ENCODE measurements at places on chromosomes 12 and 14.

DNA sequence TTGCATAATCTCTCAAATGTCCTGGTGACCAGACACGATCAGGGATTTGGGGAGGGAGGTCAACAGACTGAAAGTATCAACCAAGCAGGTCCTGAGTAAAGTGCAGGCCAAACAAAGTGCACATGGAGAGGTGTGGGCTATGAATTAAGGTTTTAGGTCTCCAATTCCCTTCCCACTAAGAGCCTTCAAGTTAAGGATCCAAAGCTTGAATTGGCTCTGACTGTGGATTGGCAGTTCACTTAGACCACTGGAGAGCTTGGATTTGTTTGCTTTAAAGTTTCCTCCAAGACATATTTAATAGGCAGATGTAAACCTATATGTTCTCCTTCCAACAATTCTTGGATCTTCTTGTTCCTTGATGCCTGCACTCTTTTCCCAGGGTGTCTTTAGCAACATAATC is 129.6 kb upstream of the IGF1 start:
- no peak for DNase-seq

- no peak for DNase-seq
These were observed 57.9 kb downstream of the PDE3A start for GRCh38 chr12:20426191-20426590.

- DNase-seq, result peak; percentile 63
These were observed 55.1 kb downstream of the MED13L start for GRCh38 chr12:116222358-116222757.

GRCh38 chr12:76560086-76560491 is 518 bp upstream of the OSBPL8 start:
- DNase-seq, result no peak

DNA sequence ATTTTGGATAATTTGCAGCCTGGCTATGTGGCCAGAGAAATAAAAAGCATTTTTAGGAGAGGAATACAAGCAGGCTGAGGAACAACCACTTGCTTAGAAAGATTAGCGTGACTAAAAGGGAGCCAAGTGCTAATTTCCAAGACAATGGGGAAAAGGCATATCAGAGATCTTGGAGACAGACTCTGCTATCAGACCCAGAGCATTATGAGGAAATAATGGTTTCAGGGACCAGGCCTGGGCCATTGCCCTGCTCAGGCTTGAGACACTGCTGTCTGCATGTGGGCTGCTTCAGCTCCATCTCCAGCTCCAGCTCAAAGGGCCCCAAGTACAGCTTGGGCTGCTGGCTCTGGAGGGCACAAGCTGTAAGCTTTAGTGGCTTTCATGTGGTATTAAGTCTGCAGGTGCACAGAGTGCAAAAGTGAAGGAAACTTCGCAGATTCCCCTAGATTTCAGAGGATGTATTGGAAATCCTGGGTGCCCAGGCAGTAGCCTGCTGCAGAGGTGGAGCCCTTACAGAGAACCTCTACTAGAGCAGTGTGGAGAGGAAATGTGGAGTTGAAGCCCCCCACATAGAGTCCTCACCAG is 449.2 kb downstream of the ZFP36L1 start:
- no peak for DNase-seq

GRCh38 chr14:25696176-25696575 is 646.2 kb upstream of the STXBP6 start:
- DNase-seq, result no peak

- no peak for DNase-seq
These were observed 8.9 kb upstream of the IRF2BPL start for GRCh38 chr14:77037215-77037937.

DNA sequence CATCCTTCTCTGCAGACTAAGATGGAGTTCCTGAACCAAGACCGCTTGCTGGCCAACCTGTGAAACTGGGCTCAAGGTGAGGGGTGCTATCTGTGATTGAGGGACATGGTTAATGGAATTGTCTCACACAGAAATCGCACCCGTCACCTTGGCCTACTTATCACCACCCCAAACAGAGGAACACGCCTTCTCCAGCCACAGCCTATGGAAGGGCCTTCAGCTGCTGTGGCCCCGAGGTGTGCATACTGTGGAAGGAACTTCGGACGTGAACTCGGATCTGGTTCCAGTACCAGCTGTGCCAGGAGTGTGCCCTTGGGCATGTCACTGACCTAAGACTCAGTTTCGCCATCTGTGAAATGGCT is 44.4 kb downstream of the EVL start:
- DNase-seq, result no peak

DNA sequence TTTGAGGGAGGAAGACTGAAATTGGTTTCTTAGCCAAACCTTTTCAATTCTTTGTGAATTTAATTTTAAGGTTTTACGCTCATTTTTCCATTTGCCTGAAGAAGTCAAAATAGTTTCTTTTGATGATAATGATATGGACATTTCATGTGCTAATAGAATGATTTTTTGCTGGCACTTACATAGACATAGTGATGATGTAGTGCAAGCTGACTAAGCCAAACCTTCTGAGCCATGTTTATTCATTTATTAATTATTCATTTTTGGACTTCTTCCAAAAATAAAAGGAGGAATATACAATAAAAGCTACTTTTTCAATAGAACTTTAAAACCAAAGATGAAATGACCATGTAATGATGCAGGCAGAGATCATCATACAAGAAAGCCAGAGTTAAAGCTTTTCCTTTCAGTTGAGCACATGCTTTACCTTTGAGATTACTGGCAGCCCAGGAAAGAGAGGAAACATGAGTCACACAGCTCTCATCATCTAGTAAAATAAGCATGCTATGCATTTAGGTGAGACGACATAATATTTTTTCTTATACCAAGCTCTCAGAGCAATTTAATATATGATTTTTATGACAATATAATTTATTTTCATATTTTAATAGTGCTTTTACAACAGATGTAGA is 24.8 kb downstream of the KCNA1 start:
- no peak for DNase-seq

GRCh38 chr14:52852810-52853521 is 61.6 kb upstream of the GNPNAT1 start:
- DNase-seq, result no peak

- no peak for DNase-seq
These were observed 22.7 kb upstream of the ANKRD9 start for GRCh38 chr14:102532204-102532658.

DNA sequence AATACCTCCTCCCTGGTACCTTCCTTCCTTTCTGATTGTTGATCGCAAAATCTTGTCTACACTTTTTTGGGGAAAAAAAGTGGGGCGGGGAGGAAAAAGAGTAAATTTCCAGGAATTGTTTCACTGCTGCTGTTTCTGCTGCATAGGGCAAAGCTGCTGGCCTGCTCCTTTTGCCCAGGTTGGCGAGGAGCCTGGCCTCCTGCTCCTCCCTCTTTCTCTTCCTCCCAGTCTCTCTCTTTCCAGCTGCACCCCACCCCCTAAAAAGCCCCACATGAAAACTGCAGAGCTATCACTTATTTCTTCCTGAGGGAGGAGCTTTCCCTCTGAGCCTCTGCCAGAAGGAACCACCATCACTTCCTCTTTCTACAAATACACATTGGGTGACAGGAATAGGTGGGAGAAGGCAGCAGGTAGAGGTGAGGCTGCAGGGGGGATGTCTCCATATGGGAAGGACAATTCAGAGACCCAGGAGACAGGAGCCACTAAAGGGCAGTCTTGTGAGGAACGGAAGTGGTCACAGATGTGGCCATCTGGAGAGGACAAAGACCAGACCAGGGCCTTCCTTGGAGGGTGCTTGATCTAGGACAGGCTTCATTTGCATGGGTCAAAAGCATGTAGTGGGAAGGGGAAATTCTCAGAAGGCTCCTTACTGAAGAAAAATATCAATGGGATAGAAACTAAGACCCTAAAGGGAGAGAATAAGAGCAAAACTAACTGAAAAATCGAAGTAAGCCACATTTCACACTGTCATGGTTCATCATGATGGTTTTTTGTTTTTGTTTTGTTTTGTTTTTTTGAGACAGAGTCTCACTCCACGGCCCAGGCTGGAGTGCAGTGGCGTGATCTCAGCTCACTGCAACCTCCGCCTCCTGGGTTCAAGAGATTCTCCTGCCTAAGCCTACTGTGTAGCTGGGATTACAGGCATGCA is 14.8 kb downstream of the ZBTB39 start:
- no peak for DNase-seq

GRCh38 chr14:103451401-103451800 is 66.2 kb downstream of the MARK3 start:
- DNase-seq, result no peak

DNA sequence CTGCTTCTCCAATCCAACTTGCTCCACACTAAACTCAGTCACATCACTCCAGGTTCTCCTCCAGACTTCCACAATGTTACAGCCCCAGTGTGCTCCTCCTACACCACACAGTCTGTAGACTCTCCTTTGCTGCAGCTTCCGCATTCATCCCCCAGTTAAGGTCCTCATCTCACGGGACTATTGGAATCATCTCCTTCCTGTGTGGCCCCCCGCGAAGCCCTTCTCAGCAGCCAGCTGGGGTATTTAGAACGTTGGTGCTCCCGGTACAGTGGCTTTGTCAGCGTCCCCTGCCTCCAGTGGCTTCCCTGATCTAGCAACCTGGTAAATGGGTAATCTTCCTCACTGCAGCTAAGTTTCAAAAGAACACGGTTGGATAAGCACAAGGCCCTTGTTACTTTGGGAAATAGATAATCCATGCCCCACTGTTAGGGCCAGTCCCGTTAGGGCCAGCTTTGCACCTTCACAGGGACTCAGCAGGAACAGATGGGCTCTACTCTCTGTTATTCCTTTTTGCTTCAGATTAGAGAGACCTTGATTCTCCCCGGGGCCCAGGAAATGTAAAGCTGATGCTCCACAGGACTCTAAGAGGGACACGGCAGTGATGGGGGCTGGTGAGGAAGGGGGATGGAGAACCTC is 823 bp upstream of the TSPAN11 start:
- DNase-seq, result no peak

DNA sequence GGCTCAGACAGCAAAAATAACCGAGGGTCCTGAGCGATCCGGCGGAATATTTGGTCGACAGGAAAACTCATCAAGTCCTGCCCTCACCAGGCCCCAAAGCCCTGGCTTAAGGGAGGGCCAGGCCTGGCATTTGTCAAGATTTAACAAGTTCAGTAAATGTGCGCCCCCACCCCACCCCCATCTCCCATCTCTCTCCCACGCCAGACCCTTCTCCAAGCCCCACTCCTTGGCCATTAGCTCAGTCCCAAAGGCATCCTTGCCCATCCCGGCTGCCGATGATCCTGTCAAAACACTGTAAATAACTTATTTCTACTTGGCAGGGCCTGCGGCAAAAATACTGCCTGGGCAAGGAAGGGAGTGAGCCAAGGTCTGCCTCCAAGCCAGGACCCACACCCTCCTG is 52.8 kb downstream of the ITPK1 start:
- no peak for DNase-seq

DNA sequence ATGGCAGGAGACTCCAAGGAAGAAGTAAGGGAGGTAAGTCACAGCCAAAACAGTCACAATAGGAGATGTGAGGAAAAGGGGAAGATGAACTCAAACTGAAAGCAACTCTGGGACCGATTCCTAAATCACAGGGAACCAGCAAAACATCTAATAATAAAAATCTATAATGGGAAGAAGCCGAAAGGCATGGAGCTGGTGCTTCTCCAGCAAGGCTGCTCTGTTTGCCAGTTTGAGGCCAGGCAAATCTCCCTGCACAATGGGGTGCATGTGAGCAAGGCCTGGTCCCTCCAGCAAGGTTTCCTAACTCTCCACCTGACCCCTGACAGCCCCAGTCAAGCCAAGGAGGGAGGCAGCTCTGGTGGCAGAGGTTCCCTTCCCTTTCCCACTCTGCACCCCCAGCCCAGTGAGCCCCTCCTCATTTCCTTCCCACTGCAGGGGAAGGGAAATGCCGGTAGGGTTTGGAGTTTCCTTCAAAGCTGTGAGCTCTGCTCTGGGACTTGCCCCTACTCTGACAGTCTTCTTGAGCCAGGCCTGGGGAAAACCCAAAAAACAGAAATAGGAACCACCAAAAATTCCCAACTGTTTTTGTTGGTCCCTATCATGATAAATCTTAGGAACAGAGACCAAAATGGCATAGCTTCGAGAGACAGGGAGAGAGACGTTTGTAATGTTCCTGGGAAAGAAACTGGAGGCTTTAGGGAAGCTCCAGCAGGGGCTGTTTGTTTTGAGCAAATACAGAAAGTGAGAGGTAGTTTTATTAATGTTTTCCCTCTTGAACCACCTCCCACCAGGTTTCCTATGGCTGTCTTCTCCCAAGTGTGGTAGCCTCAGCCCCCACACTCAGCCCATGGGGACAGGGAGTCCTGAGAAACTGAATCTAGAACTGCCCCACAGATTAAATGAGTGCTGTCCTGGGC is 34.6 kb downstream of the FMNL3 start:
- no peak for DNase-seq

- DNase-seq, result peak; percentile 5
These were observed 518.7 kb upstream of the MGAT4C start for GRCh38 chr12:86774841-86775388.

GRCh38 chr12:61311413-61311812 is 948.8 kb upstream of the USP15 start:
- no peak for DNase-seq

GRCh38 chr12:115320451-115320850 is 636.5 kb upstream of the TBX3 start:
- no peak for DNase-seq

- DNase-seq, result no peak
These were observed 84.8 kb downstream of the SMOC1 start for GRCh38 chr14:69963966-69964365.

GRCh38 chr12:126648074-126648473 is 1582.8 kb downstream of the AACS start:
- DNase-seq, result no peak

- DNase-seq, result peak; percentile 24
These were observed 33.9 kb downstream of the BHLHE41 start for GRCh38 chr12:26090836-26091510.
